NCI-H524 treated with DMSO at 0.1 percent for 48 hours (cell line): ENCODE measurements at places on chromosomes 2 and 18.
A peak's percentile ranks its signal among the peaks of the same experiment; 100 is the strongest.

DNA sequence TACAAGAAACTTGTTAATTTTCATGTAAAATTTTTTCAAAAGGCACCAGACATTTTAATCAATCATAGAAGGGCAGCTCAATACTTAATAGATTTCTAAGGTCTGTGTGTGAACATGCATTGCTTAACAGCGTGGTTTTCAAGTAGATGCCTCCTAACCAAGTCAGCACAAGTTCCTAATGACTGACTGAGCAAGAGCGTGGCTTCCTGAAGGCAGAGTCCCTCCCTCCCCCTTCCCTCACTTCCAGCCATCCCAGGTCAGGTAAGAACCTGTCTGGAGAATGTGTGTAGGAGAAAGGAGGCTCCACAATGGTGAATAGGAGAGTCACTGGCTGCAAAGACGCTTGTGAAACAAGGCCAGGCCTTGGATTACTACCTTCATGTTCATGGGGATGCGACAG is 33.5 kb upstream of the DAPL1 start:
- no peak for DNase-seq

GRCh38 chr2:71892896-71893295 is 254.8 kb downstream of the CYP26B1 start:
- DNase-seq: no peak

DNA sequence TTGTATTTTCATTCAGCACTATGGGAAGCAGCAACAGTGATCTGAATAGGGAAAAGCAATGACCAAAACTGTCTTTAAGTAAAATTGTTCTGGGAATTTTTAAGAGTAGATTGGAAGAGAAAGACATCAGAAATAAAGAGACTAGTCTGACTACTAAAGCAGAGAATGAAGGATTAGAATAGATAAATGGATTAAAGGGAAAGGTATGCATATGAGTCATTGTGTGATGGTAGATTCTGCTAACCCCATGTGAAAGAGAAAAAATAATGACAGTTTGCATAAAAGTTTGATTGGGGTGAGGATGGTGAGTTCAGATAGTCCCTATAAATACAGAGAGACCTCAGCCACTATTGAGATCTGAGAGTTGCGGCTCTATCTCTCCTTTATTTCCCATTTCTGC is 139.6 kb upstream of the DCC start:
- no peak for DNase-seq

GRCh38 chr2:10305254-10305635 is 2.5 kb downstream of the HPCAL1 start:
- no peak for DNase-seq

DNA sequence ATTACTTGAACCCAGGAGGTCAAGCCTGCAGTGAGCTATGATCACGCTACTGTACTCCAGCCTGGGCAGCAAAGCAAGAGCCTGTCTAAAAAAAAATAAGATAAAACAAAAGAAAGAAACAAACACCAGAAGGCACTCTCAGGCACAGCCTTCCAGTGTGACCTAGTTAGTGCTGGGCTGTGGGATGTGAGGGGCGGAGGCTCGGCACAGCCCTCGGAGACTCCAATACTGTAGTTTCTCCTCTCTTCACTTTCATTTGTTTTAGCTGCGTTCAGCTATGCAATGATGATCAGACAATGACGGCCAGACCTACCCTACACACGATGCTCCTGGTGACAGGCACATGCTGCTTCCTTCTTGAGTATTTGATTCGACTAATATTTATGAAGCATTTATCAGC is 127.7 kb downstream of the SOCS6 start:
- DNase-seq: no peak

GRCh38 chr2:226832061-226832460 is 3.8 kb upstream of the RHBDD1 start:
- no peak for DNase-seq

DNA sequence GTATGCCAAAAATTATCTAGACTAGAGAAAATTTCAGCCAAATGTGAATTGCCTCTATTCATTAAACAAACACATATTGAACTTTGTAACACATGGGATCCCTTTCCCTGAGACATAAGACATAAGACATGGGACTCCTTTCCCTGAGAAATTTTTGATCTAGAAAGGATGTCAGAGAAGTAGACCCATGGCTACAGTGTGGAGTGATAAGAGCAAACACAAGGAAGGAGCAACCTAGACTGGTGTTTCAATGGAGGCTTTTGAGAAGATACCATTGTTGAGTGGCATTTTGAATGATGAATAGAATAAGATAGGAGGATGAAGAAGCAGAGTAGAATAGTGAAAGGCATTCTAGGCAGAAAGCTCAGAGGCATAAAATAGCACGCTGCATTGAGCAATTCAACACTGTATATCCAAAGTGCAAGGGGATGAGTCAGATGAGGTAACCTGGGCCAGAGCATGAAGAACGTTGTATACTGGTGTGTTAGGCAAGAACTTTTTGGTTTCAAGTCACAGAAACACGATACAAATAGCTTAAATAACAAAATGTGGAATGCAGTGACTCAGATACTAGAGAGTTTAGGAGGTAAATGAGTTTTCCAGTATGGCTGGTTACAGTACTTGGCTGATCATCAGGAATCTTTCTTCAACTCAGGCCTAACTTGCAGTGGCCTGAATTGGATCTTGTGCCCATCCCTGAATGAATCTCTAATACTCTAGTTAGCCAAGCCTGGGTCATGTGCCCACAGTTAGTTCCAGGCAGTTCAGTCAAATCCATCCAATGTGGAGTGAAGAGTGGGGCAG is 129.8 kb upstream of the TANK start:
- DNase-seq: no peak

DNA sequence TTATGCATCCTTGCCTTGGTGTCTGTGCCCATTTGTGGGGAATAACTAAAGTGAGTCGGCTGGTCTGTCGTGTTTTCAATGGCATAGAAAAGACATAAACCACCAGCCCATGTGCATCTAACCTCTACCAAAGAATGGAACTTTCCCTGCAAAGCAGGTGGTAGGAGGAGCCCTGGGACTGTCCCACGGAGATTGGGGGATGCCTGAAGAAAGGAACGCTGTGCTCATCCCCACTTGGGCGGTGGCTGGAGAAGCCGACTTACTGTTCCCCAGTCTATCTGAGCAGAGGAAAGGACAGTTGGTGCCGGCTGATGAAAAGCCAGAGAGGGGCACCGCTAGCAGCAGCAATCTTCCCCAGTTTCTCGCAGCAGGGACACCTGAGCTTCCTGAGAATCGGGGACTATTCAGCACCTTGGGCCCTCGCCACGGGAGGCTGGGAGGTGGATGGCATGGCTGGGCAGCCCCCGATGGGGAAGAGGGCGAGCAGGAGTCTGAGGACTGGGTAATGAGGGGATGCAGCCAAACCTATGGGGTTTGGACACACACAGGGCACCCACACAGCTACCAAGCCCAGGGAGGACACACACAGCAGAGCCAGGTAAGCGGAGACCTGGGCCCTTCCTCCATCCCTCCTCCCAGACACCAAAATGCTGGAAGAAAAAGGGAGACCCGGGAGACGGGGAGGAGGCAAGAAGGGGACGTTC is 53.7 kb upstream of the AGAP1 start:
- no peak for DNase-seq

DNA sequence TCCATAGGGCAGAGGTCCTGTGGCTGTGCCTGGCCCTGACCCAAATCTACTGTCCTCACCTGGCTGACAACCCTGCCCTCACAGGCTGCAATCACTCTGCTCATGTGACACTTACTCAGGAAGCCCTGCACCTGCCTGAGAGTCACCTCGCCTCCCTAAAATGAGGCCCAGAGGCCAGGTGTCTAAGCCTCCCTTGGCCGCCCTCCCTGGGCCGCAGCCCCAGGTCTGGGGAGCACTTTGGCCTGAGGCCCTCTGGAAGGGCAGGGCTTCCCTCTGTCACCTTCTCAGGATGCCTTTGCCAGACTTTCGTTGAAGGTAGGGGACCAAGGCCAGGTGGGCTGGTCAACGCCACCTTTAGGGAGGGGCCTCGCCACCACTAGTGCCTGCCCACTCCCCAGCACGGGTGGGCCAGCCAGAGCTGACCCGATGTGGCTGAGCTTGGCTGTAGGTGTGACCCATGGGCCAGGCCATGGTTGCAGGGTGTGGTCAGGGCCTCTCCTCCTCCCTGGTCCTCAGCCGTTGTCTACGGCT is 6.1 kb upstream of the GPC1 start:
- no peak for DNase-seq

- no peak for DNase-seq
Observed at GRCh38 chr2:239544918-239545465, 144.2 kb upstream of the HDAC4 start.

GRCh38 chr18:79260510-79260909 is 135.2 kb upstream of the NFATC1 start:
- no peak for DNase-seq

- no peak for DNase-seq
Observed at GRCh38 chr18:7793100-7793499, 226.0 kb downstream of the PTPRM start.

GRCh38 chr2:46706264-46706983 is 209.2 kb downstream of the MCFD2 start:
- no peak for DNase-seq

- DNase-seq: no peak
Observed at GRCh38 chr2:31401580-31401979, 13.0 kb downstream of the XDH start.

DNA sequence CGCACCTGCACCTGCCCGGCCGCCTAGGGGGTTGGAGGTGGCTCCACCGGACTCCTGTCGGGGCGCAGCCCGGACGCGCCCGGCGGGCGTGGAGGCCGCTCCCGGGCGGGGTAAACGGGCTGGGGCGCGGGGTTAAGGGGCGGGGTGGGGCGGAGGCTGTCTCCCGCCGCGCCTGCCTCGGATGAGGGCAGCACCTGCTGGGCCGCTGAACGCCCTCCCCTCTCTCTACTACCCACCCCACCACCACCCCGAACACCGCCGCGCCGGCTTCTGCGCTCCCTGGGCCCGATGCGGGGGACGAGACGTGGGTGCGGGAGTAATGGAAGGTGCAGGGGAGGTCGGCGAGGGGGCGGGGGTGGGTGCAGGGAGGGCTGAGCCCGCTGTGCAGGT is 224.8 kb upstream of the ID2 start:
- DNase-seq: no peak

GRCh38 chr2:241279413-241279812 is 36.1 kb downstream of the HDLBP start:
- no peak for DNase-seq

GRCh38 chr2:214671319-214671885 is 138.1 kb downstream of the BARD1 start:
- DNase-seq: no peak

- no peak for DNase-seq
Observed at GRCh38 chr18:34746614-34747013, 36.5 kb downstream of the DTNA start.

DNA sequence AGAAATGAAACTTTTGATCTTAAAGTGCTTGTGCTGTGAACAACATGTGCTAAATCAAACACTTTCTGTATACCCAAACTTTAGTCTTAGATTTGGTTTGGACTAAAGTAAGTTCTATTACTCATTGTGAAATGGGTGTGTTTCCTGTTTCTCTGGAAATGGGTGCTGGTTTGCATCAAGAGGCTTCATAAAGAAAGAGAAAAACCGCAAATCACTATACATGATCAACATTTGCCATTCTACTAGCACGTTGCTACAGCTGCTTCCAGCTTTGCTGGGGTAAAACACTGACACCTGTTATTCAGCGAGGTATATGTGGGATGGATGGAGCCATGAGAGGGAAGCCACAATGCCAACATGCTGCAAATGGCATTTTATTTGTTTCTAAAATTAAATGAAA is 547.0 kb upstream of the ACVR2A start:
- no peak for DNase-seq

DNA sequence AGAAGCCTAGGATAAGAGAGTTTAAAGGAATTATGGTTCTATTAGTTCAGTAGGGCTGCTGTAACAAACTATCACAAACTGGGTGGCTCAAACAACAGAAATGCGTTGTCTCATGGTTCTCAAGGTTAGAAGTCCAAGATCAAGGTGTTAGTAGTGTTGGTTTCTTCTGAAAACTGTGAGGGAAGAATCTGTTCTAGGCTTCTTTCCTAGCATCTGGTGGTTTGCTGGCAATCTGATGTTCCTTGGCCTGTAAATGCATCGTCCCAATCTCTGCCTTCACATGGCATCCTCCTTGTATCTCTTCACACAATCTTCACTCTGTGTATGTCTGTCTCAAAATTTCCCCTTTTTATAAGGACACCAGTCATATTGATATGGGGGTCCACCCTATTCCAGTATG is 76.3 kb downstream of the MDH1 start:
- no peak for DNase-seq

DNA sequence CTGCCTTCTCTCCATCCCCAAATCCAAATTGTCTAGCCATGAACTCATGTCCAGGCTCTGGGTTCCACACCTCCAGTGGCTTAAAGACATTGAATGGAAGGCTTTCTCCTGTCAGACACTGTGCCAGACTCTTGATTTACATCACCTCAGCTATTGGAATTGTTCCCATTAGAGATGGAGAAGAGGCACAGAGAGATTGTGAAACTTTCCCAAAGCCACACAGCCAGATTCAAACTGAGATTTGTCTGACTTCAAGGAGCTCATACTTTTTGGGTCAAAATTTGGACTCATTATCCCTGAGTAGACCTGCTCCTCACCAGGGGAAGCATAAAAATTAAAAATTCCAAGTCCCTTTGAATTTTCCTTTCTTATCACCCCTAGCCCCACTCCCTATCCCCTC is 18.9 kb upstream of the MYO3B start:
- no peak for DNase-seq

- no peak for DNase-seq
Observed at GRCh38 chr2:110099471-110100225, 16.0 kb downstream of the MALL start.

- peak; percentile 10 for DNase-seq
Observed at GRCh38 chr2:191691016-191691735, 13.2 kb downstream of the NABP1 start.

GRCh38 chr2:57313678-57314077 is 732.9 kb upstream of the VRK2 start:
- no peak for DNase-seq

DNA sequence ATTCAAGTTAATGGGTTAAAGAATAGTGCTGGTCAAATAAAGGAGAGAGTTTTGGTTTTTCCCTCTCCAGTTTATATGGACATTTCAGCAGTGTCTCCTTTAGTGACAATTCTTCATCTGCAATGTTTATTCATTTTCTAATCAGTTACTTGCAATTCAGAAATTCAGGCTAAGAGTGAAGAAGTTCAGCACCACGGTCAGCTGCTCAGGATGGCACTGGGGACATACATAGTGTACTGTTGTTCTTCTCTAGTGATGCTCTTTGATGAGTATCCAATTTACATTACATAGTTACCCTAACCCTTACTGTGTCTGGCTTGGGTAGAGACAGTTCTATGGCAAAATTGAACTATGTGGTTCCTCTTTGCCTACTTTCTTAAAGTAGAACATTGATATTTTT is 412.7 kb downstream of the CNTNAP5 start:
- DNase-seq: no peak

GRCh38 chr2:104945121-104945520 is 91.2 kb downstream of the POU3F3 start:
- DNase-seq: no peak

GRCh38 chr2:222982010-222982908 is 69.7 kb upstream of the KCNE4 start:
- no peak for DNase-seq

GRCh38 chr2:120559401-120559800 is 176.3 kb upstream of the GLI2 start:
- DNase-seq: no peak

GRCh38 chr2:67048314-67048713 is 348.8 kb upstream of the ETAA1 start:
- no peak for DNase-seq
